A549 treated with CORT108297 at 1 μM for 4 hours (cell line): ENCODE measurements at places on chromosomes 2 and 18. TPM values are rescaled to one million over a fixed set of nuclear protein-coding genes. Genes with fewer than 3 reads are reported as not detected.

KDM3A gene
- total RNA-seq, result 20.0 to 39.4 TPM (median 24.5 TPM) in 5 replicates

SCN1A gene
- not detected in 5 replicates for total RNA-seq

RUFY4 gene
- total RNA-seq, result not detected in 5 replicates

GIGYF2 gene
- total RNA-seq, result 23.4 to 31.2 TPM (median 25.5 TPM) in 5 replicates

IMP4 gene
- total RNA-seq, result 141 to 179 TPM (median 167 TPM) in 5 replicates

AMER3 gene
- total RNA-seq, result not detected in 5 replicates

CFAP65 gene
- 0.15 to 0.24 TPM (median 0.20 TPM) in 5 replicates for total RNA-seq

SCN7A gene
- total RNA-seq, result 0.01 TPM in 1 of 5 replicates, not detected in the others

GFPT1 gene
- total RNA-seq, result 18.9 to 27.8 TPM (median 25.3 TPM) in 5 replicates

SH3RF3 gene
- 0.40 to 0.50 TPM (median 0.40 TPM) in 5 replicates for total RNA-seq

PSMA8 gene
- not detected in 5 replicates for total RNA-seq

EPB41L3 gene
- 0.21 to 0.74 TPM (median 0.23 TPM) in 5 replicates for total RNA-seq
